ENCODE measurements at places on chromosomes 13 and 19. TPM values are rescaled to one million over a fixed set of nuclear protein-coding genes. Genes with fewer than 3 reads are reported as not detected.
A peak's percentile ranks its signal among the peaks of the same experiment; 100 is the strongest.

DNA sequence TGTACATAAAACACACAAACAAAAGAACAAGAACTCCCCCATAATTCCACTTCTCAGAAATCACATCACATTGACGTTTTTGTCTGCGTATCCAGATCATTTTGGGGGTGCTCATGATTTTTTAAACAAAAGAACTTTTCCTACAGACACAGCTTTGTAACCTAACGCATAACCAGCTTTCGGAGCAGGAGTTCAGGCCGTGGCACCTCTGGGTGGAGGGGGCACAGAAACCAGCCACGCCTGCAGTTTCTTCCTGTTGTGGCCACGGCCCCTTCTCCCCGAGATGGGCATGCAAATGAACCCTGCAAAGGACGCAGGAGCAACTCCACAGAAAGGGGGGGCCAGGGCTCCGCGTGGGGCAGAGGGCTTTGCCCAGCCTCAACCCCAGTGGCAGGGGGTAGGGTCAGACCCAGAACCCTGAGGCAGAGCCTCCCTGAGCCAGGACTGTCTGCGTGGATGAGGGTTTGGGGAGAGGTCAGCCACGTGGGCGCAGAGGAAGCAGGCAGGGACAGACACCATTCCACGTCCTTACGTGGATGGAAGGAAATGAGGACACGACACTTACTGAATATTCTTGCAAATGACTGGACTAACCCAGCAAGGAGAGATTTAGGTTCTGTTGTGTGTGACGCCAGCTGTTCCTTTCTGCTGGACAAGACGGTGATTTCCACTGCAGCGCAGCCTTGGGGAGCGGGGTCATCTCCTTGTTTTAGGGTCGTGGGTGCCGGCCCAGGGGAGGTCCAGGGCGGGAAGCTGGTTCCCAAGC, 64.4 kb downstream of the RASA3 start:
- DNase-seq = peak; percentile 80

GRCh38 chr19:17424743-17425365, 5.0 kb downstream of the MVB12A start:
- DNase-seq = no peak

GRCh38 chr19:15656467-15656866, 15.8 kb downstream of the CYP4F3 start:
- no peak for DNase-seq

DNA sequence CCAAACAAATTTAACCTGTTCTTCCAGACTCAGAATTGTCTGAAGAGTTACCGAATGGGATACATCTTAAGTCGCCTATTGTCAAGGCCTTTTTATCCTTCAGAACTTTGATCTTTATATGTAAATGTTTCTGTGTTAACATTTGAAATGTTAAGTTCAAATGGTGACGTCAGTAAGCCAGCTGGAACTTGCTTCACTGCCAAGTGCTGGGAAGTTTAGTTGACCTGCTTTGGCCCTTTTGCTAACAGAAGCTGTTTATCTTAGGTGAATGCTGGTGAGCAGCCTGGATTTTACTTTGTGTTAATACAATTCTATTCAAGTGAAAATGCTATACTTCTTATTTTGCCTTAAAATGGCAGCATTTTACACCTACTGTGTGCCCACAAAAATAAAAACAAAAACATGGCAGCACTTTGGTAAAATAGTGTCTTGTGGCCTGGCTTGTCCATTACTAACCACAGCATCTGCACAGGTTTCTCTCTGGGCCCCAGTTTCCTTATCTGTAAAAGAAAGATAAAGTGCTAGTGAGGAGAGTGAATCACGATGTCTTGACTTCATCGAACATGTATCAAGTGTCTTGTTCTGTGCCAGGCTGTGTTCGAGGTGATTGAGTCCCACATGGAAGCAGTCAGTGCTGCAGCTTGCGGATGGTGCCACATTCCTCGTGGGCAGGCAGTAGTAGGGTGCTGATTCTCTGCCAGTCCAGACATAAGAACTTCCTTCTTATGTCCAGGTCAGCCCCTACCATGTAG, 2.2 kb downstream of the NAXD start:
- peak; percentile 79 for DNase-seq

Gene PRKCG
- not detected for total RNA-seq

Gene ZNF229
- 8.4 TPM for total RNA-seq
